ENCODE measurements at places on chromosomes 7 and 10. TPM values are rescaled to one million over a fixed set of nuclear protein-coding genes. Genes with fewer than 3 reads are reported as not detected.

Gene PTN
- 21.5 TPM for total RNA-seq

GRCh38 chr7:84624927-84625326, 430.3 kb upstream of the SEMA3A start:
- no peak for DNase-seq

GRCh38 chr10:43342279-43343125, 28.9 kb upstream of the FXYD4 start:
- no peak for DNase-seq

- DNase-seq: no peak
Measured at GRCh38 chr7:101823096-101823495, 5.7 kb downstream of the CUX1 start.

DNA sequence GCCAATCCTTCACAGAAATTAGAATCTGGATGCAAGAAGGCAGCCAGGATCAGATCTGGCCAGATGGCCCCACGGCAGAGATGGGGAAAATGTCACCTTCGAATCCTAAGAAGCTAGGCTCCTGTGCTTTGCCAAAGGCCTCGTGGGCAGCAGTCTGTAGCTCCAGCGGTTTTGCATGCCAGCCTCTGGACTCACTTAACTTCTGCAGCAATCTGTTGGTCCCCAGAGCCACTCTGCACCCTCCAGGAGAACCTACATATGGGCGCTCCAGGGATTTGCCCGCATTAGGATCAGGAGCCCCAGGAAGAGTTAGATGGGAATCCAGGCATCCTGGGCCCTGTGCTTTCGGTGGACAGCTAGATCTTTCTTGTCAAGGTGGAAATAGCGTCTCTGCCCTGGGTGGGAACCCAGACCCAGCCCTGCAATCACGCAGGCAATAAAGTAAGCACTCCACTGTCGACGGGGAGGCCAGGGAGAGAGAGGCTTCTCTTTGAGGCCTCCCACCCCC, 10.1 kb upstream of the HOXA13 start:
- DNase-seq: no peak

DNA sequence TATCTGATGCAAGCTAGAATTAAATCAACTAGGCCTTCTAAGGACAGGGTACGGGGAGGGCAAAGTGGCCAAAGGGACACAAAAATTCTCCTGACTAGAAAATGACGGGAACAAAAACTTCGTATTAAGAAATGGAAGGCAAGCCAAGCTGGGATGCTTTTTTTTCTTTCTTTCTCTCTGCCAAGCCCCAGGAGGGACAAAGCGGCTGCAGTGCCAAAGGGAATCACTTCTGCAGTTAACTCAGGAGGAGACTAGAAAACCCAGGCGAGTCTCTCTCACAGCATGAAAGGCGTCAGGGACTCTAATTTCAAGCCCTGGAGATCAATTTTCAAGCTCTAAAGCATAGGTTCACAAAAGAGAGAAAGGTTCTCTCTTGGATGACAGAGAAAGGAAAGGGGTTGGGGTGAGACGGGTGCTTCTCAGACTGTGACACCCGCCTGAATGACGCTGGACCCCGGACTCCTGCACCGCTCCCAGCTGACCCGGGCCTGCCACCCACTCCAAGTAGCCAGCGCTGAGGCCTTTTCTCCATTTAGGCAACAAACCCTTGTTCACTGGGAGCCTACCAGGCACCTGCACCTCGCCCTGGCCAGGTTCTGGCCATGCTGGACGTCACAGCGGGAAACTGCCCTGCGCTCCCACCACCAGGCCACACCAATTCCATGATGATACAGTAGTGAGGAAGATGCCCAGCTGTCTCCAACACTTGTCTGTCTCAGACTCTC, 56.5 kb downstream of the KIAA1549 start:
- no peak for DNase-seq

All from epithelial cell of proximal tubule (primary cell).